ENCODE measurements at places on chromosomes 7 and 10.

GRCh38 chr10:44891721-44892120, 19.4 kb upstream of the TMEM72 start:
- no peak for DNase-seq

- no peak for DNase-seq
Measured at GRCh38 chr10:103816431-103816830, 38.9 kb downstream of the SH3PXD2A start.

GRCh38 chr10:99766302-99766681, 16.1 kb upstream of the ABCC2 start:
- DNase-seq: no peak

DNA sequence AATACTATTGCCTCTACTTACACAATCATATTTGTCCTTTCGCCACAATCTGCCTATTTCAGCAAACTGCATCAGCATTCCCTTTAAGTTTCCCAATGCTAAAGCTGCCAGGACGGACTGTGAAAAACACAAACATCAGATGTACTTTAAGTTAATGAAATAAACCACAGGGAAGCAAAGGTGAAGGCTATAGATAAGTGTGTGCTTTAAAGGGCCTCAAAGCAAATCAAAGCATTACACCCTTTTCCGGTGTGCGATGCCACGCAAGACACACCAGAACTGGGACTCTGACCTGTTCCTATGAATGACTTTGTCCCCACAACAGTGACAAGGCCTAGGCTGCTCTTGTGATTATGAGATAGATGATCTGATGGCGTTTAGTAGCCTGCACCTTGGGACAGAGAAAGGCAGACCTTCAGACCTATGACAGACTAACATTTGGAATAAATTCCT, 23.4 kb downstream of the SLC26A3 start:
- DNase-seq: no peak

DNA sequence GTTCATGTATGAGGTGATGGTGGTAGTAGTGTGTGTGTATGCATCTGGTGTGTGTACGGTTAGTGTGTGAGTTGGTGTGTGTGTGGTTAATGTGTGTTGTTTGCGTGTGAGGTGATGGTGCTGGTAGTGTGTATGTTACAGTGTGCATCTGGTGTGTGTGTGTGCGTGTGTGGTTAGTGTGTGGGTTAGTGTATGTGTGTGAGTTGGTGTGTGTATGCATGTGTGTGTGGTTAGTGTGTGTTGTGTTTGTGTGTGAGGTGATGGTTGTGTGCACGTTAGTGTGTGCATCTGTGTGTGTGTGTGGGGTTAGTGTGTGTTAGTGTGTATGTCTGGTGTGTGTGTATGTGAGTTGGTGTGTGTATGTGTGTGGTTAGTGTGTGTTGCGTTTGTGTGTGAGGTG, 153.0 kb downstream of the ACTR3B start:
- no peak for DNase-seq

DNA sequence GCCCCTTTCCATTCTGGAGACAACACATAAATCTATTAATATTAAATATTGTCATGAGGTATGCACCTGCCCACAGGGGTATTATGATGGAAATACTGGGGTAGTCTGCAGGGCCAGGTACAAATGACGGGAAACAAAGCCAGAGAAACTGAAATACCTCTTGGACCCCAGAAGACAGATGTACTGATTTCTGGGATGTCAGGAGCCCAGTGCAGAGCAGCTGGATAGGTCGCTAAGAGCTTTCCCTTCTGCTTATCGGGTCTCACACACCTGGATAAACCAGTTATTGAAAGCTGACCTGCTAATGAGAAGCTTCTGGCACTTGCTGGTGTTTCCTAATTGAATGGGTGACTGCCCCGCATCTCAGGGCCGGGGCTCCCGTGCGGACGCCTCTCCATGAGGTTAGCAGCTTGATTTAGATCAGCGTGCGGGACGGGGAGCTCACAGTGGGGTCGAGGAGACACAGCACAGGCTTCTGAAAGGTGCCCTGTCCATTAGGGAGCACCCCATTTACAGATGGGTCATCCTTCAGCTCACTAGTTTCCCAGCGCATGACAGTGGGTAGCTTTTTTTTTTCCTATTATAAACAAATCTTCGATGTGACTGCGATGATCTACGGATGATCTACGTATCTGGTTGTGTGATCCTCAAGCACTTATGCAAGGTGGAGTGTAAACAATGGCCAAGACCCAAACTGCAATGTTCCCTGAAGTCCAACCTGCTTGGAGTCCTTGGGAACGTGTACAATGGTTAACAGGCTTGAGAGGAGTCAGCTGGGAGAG, 1.5 kb upstream of the INSIG1 start:
- no peak for DNase-seq
